ENCODE measurements at places on chromosomes 5 and 9. TPM values are rescaled to one million over a fixed set of nuclear protein-coding genes. Genes with fewer than 3 reads are reported as not detected.

SLC25A2 gene
- not detected for total RNA-seq

GHR gene
- total RNA-seq, result 2.4 TPM

ANKRD34B gene
- total RNA-seq, result not detected

BAAT gene
- 0.26 TPM for total RNA-seq

PGGT1B gene
- total RNA-seq, result 28.9 TPM

SLC28A3 gene
- 15.0 TPM for total RNA-seq

IFNE gene
- 12.4 TPM for total RNA-seq

ZFP2 gene
- total RNA-seq, result 0.53 TPM

SPINK4 gene
- not detected for total RNA-seq

OR2V2 gene
- not detected for total RNA-seq

NPM1 gene
- 1,055 TPM for total RNA-seq

DNA sequence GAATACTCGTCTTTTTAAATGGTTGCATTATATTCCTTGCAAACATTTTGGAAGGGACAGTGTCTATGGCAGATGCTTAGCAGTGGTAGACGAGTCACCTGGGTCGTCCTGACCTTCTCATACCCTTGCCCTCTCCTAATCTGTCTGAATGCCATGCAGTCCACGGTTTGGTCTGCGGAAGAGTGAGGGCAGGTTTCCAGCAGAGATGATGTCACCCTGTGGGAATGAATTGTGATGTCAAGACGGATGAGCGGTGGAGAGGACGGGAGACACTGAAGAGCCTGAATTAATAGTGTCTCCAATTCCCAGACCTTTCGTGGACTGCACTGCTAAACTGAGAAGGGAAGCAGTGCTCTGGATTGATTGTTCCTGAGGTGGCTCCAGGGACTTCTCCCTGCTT, 329.0 kb upstream of the PANK3 start:
- peak; percentile 20 for DNase-seq

GRCh38 chr5:133945568-133945967, 22.9 kb downstream of the C5orf15 start:
- no peak for DNase-seq

DNA sequence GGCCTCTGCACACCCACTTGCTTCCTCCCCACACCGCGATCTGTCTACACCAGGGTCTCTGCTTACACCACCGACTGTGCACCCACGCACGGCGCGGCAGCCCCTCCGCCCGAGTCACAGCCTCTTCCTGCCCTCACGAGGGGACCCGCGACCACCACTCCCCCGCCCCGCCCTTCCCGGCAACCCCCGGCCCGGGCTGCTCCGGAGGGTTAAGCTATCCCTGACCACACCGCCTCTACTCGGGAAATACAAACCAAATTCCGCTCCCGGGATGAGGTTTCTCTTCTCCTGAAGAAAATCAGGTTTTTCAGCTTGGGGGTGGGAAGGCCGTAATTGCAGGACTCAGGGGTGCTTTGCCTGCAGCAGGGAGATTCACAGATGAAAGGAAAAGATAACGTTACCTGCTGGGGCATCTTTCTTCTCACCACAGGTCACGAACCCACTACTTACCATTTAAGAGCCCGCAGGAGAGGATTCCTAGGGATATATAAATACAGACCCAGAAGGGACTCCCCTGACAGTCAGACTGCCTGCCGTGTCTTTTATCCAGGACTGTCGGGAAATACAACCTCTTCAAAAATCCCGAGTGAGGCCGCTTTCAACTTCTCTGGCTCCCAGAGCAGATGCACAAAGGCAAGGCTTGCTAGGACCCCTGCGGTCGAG, 63.5 kb downstream of the ROR2 start:
- no peak for DNase-seq

GRCh38 chr5:124902097-124902821, 155.8 kb upstream of the ZNF608 start:
- peak; percentile 41 for DNase-seq

DNA sequence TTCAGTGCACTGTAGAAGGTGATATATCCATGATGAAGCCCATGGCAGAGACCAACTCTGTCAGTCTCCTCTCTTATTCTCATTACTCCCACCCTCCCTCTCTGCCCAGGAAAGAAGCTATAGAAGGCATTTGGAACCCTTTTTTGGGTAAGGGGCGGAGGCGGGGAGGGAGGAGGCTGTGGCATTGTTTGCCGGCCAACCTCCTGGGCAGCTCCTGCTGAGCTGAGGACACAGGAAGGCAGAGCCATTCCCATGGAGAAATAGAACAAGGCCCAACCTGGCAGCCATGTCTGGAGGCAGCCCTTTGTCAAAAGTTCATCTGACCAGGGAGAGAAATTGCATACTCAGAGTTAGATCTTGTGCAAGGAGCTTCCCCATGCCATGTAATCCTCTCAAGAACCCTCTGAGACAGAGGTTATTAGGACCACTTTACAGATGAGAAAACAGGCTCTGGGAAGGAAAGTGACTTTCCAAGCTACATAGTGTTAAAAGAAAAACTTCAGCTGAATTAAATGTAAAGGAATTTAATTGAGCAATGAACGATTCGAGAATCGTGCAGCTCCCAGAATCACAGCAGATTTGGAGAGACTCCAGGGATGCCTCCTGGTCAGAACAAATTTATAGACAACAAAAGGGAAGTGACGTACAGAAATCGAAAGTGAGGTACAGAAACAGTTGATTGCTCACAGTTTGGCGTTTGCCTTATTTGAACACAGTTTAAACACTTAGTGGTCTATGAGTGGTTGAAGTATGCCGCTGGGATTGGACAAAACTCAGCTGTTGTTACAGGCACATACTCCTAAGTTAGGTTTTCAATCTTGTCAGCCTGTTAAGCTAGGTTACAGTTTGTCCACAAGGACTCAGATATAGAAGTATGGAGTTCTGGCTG, 158.6 kb downstream of the MELK start:
- DNase-seq, result peak; percentile 26

GRCh38 chr9:133946840-133947486, 45.2 kb downstream of the VAV2 start:
- no peak for DNase-seq

- no peak for DNase-seq
Measured at GRCh38 chr9:99573085-99573484, 248.6 kb upstream of the NR4A3 start.

- DNase-seq, result no peak
Measured at GRCh38 chr5:38455796-38456330, 100.6 kb downstream of the LIFR start.

DNA sequence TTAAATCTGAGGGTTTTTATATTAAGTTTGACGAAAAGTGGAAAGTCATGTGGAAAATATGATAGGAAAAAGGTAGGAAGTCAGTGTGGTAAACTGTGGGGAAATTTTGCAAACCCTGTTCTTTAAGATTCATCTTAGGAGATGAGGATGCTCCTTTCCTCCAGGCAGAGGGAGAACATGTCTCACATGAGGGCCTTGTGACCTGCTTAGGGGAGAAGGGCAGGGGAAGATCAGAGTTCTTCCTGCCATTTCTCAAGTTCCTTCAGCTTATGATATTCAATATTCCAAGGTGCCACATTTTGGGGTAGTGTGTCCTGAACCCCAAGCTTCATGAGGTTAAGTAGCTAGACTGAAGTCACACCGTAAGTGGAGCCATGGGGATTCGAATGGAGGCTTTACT, 53.7 kb downstream of the MAPKAP1 start:
- no peak for DNase-seq

- peak; percentile 94 for DNase-seq
Measured at GRCh38 chr5:121251954-121252353, 599.7 kb upstream of the FTMT start.

DNA sequence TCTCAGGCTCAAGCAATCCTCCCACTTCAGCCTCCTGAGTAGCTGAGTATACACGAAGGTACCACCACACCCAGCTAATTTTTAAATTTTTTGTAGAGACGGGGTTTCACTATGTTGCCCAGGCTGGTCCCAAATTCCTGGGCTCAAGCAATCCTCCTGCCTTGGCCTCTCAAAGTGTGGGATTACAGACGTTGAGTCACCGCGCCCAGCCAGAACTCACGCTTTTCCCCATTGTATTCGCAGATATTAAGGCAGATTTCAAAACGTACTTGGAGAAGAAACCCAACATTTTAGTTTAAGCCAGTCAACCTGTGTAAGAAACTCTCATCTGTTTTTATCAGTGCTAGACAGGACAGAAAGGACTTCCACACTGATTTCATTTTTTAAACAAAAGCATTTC, 26.6 kb downstream of the COL23A1 start:
- no peak for DNase-seq

- DNase-seq, result no peak
Measured at GRCh38 chr5:75460532-75460931, 50.9 kb downstream of the CERT1 start.

DNA sequence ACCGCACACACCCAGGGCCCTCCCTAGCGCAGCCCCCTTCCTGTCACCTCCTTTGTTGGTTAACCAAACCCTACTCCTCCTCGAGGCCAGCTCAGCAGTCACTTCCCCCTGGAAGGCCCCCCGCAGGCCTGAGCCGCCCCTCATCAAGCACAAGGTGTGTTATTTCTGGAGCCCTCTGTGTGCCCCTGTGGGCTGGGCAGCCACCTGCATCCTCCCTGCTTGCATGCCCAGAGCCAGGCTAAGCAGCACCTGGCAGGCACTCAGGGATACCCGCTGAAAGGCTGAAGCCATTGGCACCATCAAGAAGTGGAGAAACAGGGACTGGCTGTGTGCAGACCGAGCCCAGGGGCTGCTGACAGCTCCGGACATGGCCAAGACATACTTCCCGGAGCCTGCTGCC, 121.8 kb downstream of the ZNF354C start:
- DNase-seq, result peak; percentile 3

DNA sequence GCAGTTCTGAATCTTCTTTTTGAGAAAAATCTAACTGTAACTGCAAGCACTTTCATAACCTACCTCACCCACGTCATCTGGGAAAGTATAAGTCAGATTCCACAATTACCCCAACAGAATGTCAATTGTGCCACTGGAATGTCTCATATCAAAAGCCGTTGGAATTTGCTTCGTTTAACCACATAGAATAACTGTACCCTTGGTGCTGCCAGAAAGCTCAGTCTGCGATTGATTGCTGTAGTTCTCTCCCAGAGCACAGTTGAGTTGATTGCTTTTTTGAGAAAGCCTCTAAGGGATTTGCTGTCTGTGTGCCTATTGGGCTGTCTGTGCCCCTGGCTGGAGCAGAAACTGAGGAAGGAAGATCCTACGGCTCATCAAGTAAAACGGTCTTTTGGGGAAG, 583.6 kb downstream of the TMEM38B start:
- DNase-seq, result no peak

DNA sequence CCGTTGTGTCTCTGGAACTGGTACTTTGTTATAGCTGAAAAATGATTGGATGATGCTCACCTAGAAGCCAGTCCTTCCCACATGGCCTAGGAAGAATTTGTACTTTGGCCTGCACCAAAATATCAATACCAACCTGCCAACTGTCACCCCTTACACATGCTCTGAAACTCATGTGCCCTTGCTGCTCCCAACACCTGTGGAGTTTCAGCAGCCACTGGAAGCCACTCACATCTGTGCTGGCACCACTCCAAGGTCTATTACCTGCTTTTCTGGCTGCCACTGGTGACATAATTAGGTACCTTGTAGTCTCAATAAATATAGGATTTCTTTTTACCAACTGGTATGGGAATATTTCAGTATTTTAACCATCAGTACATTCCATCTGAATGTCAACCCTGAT, 363.6 kb downstream of the SH3GL2 start:
- DNase-seq, result no peak

DNA sequence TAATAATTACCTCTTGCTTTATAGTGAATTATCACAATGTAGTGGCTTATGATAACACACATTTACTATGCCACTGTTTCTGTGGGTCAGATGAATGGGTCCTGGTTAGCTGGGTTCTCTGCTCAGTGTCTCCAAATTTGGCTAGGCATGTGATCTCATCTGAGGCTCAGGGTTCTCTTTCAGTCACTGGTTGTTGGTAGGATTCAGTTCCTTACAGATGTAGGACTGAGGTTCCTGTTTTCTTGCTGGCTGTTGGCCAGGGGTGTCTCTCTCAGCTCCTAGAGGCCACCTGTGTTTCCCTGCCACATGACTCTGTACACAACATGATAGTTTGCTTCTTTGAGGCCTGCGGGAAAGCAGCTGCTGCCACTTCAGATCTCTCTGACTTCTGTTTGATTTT, 7.1 kb downstream of the NFX1 start:
- DNase-seq, result no peak

GRCh38 chr9:129838707-129839259, 3.5 kb downstream of the USP20 start:
- peak; percentile 35 for DNase-seq

GRCh38 chr5:39503155-39503554, 78.4 kb upstream of the DAB2 start:
- DNase-seq, result no peak

DNA sequence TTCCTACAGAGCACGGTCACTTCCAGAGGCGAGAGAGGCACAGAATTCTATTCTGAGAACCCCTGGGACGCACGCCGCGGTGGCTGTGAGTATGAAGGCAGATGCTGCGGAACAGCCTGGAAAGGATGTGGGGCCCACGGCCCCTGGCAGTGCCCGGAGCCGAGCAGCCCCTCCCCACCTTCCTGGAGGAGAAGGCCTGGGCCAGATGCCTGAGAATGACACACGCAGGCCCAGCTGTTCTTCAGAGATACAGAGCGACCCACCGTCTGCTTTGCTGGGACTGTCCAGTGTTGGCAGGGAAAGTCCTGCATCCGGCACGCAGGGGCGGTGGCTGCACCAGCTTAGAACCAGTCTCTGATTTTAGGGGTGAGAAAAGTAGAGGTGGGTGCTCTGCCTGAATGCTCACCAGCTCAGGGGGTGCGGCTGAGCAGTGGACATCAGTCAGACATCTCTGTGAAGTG, 116.7 kb upstream of the LPCAT1 start:
- no peak for DNase-seq

Data from bronchial epithelial cell (primary cell).